ENCODE measurements at places on chromosomes 3 and 15.

DNA sequence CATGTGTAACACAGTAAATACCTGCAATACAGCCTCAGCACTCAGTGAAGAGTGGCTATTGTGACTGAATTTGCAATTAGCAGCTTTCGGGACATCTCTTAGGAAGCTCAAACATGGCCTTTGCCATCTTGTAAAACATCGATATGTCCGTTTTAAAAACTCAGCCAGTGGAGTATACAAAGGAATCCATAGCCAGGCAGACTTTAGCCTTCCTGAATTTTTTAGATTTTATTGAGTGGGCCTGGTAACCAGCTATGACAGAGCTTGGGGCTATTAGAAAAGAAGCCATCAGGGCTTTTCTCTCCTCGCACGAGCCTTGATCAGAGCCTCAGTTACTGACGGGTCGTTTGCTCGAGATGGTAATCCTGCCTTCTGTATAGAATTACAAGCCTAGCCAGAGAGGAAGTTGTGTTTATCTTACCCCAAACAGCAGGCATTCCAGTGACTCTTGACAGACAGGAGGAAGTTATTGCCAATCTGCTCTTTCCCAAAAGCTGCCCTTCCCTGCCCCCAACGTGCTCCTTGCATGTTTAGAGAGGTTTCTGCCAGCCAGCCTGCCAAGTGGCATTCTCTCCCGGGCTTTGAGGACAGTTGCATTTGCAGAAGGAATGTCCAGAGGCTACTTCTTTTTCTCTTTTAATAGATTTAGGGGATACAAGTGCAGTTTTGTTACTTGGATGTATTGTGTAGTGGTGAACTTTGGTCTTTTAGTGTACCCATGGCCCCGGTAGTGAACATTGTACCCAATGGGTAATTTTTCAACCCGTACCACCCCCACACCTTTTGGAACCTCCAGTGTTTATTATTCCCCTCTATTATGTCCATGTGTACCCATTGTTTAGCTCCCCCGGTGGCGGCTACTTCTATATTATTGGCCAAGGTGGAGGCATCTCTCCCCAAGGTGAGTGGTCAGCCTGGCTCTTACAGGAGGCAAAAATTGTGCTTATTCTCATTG lies 40.6 kb downstream of the ITPR1 start:
- DNase-seq = no peak

DNA sequence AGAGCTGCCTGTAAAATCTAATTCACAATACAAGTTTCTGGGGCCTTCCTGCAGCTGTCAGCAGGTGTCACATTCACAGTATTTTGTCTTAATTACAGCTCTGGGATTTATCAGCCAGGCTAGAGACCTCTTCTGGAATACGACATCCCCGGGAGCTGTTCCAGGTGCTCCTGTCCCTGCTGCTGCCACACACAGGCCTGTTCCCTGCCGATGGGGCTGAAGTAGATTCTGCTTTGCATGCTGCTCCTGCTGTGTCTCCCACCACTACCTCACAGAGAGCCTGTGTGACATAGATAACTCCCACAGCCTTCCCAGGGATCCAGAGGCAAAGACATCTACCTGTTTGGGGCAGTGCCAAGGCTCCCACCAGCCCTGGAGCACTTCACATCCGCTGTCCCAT lies 20.4 kb downstream of the COLQ start:
- DNase-seq = no peak

- DNase-seq = no peak
Observed at GRCh38 chr15:40468898-40469331, 1.9 kb upstream of the CHST14 start.

DNA sequence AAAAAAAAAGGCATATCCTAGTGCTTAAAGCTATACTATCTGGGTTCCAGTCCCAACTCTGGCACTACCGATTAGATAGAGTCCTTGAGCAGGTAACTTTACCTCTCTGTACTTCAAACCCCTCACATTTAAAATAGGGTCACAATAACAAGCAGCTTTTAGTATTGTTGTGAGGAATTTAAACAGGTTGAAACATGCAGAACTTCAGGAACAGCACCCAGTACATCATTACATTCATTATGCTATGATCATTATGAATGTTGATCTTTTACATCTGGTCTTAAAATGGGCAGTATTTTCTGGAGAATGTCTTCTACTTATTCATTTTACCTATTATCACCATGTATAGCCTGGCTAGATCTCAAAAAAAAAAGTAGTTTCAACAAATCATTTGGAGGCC lies 176.1 kb upstream of the CCDC54 start:
- no peak for DNase-seq

DNA sequence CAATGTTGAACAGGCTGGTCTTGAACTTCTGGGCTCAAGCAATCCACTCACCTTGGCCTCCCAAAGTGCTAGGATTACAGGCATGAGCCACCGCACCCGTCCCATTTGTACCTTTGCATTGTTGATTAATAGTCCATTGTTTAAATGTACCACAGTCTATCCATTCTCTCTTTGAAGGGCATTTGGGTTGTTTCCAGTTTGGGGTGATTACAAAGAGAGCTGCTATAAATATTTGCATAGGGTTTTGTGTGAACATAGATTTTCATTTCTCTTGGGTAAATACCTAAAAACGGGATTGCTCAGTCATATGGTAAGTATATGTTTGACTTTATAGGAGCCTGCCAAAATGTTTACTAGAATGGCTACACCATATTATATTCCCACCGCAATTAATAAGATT lies 13.7 kb upstream of the PTPRG start:
- no peak for DNase-seq
